Activated B cell treated with CpG ODN at 0.5 μM for 24 hours (primary cell): ENCODE measurements at places on chromosomes 1 and 21. TPM values are rescaled to one million over a fixed set of nuclear protein-coding genes. Genes with fewer than 3 reads are reported as not detected.

DNA sequence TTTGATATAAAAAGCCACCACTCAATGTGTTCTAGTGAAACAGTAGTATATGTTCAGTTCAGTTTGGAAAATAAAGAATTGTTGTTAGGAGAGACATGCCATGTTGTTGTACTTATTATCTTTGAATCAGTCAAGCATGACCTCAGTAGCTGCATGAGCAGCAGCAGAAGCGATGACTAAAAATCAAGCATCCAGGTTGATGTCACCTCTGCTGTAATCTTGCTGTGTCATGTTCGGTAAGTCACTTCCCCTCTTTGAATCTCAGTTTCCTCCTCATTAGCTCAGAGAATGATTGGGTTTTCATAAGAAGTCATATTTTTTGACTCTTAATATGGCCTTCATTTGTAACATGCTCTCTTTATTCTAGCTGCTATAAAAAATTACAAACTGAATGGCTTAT lies 428.4 kb upstream of the B3GALT2 start:
- no peak for DNase-seq

DNA sequence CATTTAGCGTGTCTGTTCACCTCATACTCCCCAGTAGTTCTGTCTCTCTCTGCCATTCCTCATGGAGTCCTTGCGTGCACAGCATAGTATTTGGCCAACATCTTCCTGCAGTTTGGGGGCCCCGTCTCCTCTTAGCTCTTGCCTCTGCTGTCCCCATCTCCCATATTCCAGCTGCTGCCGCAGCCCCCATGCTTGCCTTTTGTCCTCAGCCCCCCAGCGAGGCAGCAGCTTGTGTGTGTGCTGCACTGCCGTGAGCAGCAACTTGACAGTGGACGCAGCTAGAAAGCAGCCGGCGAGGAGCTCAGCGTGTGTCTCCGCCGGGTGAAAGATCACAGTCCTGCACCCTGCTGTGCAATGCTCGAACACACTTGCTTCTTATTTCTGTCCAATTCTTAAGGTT lies 164.2 kb upstream of the COL6A1 start:
- no peak for DNase-seq

The SZT2 gene
- 108 and 139 TPM in 2 replicates for total RNA-seq

The LGR6 gene
- not detected in 2 replicates for total RNA-seq

- DNase-seq: no peak
Measured at GRCh38 chr1:30672661-30673060, 50.7 kb downstream of the MATN1 start.
